Vagina (tissue), 2 donors: ENCODE measurements at places on chromosomes 4 and X.

GRCh38 chrX:106959901-106960300 lies 39.7 kb downstream of the CLDN2 start:
- peaks cover 14% of the 10 kb centered on the region for H3K36me3 ChIP-seq
- DNase-seq = no peak
- no peaks in the 10 kb centered on the region for H3K4me1 ChIP-seq
- no peak overlapping the region for H3K27ac ChIP-seq
- H3K4me3 ChIP-seq = no peak overlapping the region
- H3K27me3 ChIP-seq = no peaks in the 10 kb centered on the region

DNA sequence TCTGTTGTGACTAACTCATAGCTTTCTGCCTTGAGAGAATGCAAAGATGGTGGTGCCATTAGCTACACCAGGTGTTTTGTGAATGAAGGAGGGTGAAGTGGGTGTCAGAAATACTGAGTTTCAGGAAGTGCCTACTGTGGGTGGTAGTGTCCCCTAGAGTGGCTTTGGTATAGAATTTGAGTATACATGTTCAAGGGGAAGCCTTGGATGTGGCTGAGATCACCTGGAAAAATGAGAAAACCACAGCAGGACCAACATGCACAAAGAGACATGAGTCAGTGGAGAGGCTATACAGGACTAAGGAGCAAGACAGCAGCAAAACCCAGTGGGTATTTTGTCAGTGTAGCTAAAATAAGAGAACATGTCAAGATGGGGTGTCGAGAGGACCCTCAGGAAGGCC lies 204.3 kb upstream of the TBL1X start:
- H3K4me1 ChIP-seq = no peaks in the 10 kb centered on the region
- DNase-seq = no peak
- H3K27ac ChIP-seq = no peak overlapping the region
- H3K36me3 ChIP-seq = no peaks in the 10 kb centered on the region
- no peaks in the 10 kb centered on the region for H3K27me3 ChIP-seq

- H3K4me1 ChIP-seq = no peaks in the 10 kb centered on the region
- H3K27me3 ChIP-seq = no peaks in the 10 kb centered on the region
- H3K27ac ChIP-seq = no peak overlapping the region
Measured at GRCh38 chrX:136318895-136319597, 18.3 kb downstream of the ADGRG4 start.

- H3K27ac ChIP-seq = no peak overlapping the region
- H3K4me1 ChIP-seq = no peaks in the 10 kb centered on the region
- H3K27me3 ChIP-seq = no peaks in the 10 kb centered on the region
Measured at GRCh38 chr4:83418211-83418610, 37.4 kb downstream of the HELQ start.

DNA sequence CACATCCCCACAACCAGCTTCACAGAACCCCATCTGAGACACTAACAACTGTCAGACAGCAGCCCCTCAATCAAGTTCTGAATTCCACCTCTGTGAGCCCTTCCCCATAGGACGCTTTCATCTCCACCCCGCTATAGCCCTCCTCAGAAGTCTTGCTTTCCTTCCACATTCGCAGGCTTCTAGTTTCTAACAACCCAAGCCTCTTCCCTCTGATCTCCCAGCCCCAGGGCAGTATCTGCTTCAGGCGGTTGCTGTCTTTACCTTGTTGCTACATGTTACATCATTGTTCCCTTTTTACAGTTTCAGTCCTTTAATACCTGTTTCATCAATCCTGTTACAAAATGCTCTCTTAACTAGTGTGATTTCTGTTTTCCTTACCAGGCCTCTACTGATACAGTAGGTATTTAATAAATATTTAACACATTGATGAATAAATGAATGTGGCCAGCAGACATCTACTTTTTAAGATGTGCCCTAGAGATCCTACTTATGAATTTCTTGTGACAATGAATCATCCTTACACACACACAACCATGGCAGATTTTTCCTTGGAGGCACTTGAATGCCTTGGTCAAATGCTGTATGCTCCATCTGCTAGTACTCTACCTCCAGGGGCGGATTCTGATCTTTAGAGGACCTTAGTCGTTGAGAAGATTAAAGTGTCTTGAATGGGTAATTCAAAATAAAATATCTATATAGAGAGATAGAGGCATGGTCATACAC lies 164.7 kb upstream of the SLIT2 start:
- H3K36me3 ChIP-seq = no peaks in the 10 kb centered on the region
- DNase-seq = no peak
- H3K4me3 ChIP-seq = no peak overlapping the region
- H3K4me1 ChIP-seq = no peaks in the 10 kb centered on the region

- no peaks in the 10 kb centered on the region for H3K27me3 ChIP-seq
- H3K4me3 ChIP-seq = no peak overlapping the region
- no peak for DNase-seq
Measured at GRCh38 chrX:14884714-14885113, 11.5 kb downstream of the MOSPD2 start.

DNA sequence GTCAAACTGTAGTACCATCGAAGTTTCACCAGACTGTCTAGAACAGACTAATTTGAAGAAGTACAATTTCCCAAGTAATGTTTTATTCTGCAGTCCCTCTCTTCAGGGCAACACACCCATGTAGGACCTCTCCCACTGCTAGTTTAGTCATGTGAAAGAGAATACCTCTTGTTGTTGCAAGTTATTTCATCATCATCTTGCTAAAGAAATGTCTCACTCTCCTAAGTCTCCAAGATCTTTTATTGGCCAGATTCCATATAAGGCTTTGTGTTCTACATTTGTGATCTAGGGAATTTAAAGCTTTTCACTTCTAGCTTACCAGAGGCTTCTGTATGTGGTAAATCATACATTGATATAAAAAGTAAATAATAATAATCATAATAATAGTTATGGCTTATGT lies 745.3 kb upstream of the MAGEB2 start:
- DNase-seq = no peak
- H3K4me1 ChIP-seq = no peaks in the 10 kb centered on the region
- H3K36me3 ChIP-seq = no peaks in the 10 kb centered on the region
- H3K4me3 ChIP-seq = no peak overlapping the region
